ENCODE measurements at places on chromosomes 6 and 20.

- DNase-seq = no peak
Observed at GRCh38 chr20:57249772-57250171, 16.7 kb downstream of the BMP7 start.

GRCh38 chr6:79277109-79277508, 42.6 kb upstream of the HMGN3 start:
- peak; percentile 50 for DNase-seq

- peak; percentile 16 for DNase-seq
Observed at GRCh38 chr6:142633317-142633716, 311.7 kb downstream of the HIVEP2 start.

- DNase-seq = peak; percentile 82
Observed at GRCh38 chr6:131948692-131949619, 2.2 kb downstream of the CCN2 start.

DNA sequence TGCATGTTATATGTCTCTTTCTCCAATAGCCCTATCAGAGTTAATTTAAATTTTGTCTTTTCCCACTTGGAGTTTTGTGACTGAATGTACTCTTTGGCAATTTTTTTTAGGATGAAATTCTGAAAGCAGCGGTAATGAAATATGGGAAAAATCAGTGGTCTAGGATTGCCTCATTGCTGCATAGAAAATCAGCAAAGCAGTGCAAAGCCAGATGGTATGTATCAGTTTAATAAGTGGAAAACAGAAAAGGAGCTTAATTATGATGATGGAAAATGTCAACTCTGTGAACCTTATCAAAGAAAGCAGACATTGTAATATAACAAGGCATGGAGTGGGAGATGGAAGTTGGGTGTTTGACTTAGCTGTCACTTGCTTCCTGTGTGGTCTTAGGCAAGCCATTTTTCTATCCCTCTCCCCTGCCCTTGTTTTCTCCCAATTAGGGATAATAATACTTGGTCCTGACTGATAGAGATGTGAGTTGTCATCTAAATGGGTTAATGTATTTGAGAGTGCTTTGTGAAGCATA, 2.7 kb downstream of the CDC5L start:
- no peak for DNase-seq

GRCh38 chr6:1363729-1364572, 25.4 kb upstream of the FOXF2 start:
- peak; percentile 90 for DNase-seq

- DNase-seq = no peak
Observed at GRCh38 chr20:20780127-20780824, 67.8 kb upstream of the RALGAPA2 start.

DNA sequence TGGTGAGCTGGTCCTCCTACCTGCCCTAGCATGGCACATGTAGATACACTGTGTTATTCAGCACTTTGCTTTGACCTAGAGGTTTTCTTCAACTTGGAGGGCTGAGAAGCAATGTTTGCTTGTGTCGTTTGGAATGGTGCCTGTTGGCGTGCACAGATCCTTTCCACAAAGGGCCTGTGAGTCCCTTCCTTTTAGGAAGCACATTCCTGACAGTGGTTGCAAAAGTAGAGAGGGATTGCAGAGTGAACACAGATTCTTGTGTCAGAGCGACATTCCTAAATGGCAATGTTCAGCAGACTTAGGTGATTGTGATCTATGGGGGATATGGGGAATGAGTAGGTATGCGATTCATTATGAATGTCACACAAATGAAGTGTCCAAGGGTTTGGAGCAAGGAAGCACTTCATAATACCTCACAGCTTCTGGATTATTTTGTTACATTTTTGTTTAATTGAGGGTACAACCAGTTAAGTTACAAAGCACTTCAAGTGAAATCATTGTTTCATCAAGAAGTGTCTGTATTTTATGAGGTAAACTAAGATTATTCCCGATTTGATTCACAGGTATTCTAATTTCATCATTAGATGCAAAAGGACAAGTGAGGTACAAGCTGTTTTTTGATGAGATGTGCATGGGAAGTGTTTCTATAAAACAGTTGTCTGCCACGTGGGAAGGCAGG, 713 bp upstream of the RNF144B start:
- DNase-seq = peak; percentile 77

DNA sequence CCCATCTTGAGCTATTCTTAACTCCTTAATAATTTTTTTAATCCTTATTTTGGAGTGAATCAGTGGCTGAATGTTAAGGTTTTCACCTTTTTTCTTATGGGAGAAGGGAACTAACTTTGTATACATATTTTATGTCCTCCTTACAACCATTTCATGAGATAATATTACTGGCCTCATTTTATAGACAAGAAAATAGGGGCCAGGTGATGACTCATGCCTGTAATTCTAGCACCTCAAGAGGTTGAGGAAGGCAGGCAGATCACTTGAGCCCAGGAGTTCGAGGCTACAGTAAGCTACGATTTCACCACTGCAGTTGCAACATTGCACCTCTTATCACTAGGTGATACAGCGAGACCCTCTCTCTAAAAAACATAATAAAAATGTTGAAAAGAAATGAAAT, 128.7 kb downstream of the TMEM242 start:
- peak; percentile 23 for DNase-seq

- DNase-seq = peak; percentile 54
Observed at GRCh38 chr20:36950414-36951197, 902 bp downstream of the SAMHD1 start.

DNA sequence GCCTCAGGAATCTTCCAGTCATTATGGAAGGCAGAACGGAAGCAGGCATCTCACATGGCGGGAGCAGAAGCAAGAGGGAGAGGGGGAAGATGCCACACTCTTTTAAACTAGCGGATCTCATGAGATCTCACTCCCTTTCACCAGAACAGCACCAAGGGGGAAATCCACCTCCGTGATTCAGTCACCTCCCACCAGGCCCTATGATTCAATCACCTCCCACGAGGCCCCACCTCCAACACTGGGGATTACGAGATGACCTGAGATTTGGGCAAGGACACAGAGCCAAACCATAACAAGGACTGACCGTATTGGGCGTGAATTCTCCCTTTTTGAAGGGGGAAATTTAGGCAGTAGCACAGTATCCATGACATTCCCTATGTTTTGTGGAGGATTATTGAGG, 88.8 kb downstream of the TMEM170B start:
- DNase-seq = no peak

GRCh38 chr6:29424168-29424567, 9.4 kb downstream of the OR12D1 start:
- DNase-seq = no peak

GRCh38 chr20:39421571-39422105, 459.5 kb downstream of the DHX35 start:
- DNase-seq = no peak

DNA sequence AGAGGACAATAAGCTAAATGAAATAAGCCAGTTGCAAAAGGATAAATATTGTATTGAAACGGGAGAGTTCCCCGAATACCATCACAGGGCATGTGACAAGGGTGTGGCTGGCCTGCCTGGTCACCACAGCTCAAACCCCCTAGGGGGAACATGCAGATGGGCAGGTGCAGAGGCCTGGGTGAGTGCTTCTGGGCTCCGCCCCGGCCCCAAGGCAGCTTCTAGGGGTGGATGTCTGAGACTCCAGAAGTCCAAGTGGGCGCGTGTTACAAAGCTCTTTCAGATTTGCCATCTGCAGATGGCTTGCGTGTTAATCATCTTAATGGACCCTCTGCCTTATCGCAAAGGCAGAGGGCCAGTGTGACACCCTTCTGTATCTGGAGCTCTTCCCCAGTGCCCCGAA, 559.2 kb upstream of the IMPG1 start:
- DNase-seq = no peak

- DNase-seq = no peak
Observed at GRCh38 chr20:48736636-48737035, 91.2 kb downstream of the PREX1 start.

- no peak for DNase-seq
Observed at GRCh38 chr6:101582792-101583191, 189.3 kb downstream of the GRIK2 start.

GRCh38 chr6:149236589-149236988, 80.9 kb upstream of the TAB2 start:
- DNase-seq = no peak

DNA sequence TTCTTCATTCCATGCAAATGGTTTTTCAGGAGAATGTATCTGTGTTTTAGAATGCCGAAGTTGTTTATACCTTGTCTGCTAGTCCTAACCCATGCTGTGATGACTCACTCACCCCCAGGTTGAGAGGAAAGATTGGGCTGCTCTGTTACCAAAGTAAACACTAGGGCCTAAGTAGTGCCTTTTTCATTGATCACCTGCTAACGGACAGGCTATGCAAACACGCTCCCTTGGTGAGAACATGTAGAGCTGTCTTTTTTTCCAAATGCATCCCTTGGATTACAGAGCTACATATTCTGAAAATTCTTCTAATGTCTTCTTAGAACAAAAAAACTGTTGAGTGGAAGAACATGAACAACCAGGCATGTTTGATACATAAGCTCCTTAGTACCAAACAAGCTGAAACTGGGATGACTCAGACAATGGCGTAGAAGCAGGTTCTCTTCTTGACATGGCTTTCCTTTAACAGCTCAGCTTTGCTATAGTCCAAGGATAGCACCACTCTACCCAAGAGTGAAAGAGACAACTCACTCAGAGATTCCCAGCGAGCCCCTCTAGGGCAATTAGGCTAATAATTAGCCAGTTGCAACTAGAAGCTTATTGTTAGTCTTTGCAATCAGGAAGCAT, 20.5 kb downstream of the PERP start:
- peak; percentile 38 for DNase-seq

DNA sequence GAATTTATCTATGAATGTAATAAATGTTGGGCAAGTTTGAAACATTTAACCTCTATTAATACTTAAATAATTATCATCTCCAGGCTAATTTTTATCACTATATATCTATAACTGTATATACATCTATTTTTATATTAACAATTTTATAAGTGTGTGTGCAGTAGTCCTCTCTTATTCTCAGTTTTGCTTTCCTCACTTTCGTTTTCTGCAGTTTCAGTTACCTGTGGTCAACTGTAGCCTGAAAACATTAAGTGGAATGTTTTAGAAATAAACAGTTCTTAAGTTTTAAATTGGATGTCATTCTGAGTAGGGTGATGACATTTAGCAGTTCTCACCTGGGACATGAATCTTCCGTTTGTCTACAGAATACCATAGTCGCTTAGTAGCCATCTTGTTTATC, 379.4 kb upstream of the MAN1A1 start:
- DNase-seq = no peak

- no peak for DNase-seq
Observed at GRCh38 chr6:148855744-148856143, 108.9 kb downstream of the UST start.

- DNase-seq = no peak
Observed at GRCh38 chr20:48718786-48719578, 108.8 kb downstream of the PREX1 start.

DNA sequence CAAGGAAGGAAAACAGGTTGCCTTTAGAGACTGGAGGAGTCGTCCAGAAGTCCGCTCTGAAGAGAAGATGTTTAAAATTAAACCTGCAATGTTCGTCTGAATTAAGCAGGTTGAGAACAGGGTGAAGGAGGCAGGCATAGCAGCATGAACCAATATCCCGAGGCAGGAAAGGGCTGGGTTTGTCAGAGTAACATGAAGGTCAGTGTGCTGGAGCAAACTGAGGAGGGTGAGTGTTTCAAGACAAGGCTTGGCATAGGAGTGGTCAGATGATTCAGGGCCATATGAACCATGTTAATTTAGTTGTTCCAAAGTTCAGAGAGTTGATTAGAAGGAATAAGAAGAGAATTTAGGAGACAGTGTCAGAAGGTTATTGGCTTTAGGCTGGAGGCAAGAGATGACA, 93.3 kb downstream of the UTRN start:
- peak; percentile 33 for DNase-seq

DNA sequence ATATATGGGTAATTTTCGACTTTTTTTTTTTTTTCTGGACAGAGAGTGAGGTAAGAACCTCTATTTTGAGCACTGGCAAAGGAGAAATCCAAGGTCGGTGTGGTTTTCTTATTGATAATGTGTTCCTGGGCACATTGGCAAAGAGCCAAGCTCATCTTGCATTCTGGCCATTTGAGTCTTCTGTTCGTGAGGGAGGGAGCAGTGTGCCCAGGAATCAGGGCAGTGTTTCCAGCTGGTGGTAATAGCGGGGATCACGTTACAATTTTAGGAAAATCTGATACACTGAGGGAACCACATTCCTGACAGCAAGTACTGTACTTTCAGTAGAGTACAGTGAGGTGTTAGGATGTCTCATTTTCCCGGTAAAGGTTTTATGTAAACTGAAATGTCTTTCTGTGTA, 442.3 kb upstream of the MAP3K7 start:
- no peak for DNase-seq
